ENCODE measurements at places on chromosomes 5 and 9.

DNA sequence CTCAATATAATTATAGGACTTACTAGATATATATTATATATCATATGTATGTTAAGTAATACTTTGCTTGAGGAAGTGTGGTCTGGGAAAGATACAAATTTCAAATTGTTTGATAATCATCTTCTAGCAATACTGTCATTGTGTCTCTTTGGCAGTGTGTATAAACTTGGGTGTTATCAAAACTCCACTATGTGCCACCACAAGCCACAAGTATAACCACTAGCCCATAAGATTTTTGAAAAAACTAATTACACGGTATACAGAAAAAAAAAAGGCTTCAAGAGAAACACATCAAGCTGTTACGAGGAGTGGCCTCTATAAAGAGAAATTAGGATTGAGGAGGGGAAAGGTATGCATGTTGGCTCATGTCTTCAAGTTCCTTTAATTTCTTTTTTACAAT, 44.7 kb upstream of the PCSK5 start:
- DNase-seq, result no peak

DNA sequence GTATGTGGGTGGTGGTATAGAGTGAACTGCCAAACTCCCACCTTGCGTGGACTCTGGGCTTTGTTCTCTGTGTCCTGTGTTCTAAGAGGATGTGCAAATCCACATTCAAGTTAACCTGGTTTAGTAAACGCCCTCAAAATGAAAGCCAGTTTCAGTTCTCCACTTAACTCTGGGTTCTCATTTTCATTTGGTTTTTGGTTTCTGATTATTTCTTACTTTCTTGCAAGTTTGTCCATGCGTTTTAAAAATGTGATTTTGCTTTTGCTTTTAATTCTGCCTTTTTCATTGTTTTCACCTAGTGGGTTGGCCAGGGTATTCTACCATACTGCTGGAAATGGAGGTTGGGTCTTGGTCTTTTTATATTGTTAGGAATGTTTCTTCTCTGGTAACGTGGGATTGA, 38.2 kb downstream of the GALNT10 start:
- DNase-seq, result no peak

GRCh38 chr5:79567926-79568549, 44.2 kb upstream of the TENT2 start:
- peak; percentile 15 for DNase-seq

- no peak for DNase-seq
Measured at GRCh38 chr5:95988877-95989276, 27.2 kb upstream of the ELL2 start.

DNA sequence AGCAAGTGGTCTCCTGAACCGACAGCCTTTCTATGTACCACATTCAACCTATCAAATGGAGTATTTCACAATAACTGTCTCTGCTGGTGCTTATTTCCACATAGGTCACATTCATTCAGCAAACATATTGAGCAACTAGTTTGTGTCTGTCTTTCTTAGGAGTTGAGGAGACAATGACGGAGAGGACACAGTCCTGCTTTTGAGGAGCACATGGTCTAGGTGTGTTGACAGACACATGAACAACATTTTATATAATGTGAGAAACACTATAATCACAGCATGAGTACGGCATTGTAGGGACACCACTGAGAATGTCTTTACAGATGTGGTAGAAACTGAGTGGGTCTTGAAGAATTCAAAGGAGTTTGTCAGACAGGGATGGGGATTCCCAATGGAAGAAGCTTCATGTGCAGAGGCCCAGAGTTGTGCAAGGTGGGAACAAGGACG, 28.5 kb downstream of the NFIL3 start:
- DNase-seq, result peak; percentile 96

DNA sequence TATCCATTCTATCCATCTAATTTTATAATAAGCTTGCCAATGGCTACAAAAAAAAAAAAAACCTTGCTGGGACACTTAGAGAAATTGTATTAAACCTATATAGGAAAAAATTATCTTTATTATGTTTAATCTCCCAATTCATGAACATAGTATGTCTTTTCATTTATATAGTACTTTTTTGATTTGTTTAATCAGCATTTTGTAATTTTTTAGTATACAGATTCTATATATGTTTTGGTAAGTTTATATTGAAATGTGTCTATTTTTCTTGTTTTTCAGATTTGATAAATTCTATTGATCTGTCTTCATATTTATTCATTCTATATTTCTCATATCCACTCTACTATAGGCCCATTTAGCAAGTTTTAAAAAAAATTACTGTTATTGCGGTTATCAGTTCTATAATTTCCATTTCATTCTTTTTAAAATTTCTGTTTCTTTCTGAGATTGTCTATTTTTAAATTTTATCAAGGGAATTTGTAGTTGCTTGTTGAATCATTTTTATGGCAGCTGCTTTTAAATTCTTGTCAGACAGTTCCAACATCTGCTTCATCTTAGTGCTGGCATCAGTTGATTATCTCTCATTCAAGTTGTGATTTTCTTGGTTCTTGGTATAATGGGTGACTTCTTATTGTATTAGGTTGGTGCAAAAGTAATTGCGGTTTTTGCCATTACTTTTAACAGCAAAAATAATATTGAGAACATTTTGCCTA, 170.1 kb upstream of the S1PR3 start:
- DNase-seq, result no peak

DNA sequence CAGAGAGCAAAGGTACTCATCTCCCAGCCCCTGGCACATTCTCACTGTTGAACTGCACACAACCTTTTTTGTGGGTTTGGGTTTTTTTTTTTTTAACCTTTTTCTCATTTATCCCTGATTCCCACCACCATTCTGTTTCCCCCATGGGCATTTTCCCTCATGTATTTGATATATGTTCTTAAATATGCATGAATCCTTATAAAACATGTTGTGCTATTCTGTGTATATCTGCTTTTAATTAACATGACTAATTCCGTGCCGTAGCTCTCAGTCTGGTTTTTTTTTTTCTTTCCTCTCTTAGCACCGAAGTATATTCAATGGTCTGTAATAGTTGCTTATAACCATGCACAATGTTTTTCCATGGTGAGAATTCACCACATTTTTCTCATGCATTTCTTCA, 204.5 kb downstream of the RGS3 start:
- no peak for DNase-seq

DNA sequence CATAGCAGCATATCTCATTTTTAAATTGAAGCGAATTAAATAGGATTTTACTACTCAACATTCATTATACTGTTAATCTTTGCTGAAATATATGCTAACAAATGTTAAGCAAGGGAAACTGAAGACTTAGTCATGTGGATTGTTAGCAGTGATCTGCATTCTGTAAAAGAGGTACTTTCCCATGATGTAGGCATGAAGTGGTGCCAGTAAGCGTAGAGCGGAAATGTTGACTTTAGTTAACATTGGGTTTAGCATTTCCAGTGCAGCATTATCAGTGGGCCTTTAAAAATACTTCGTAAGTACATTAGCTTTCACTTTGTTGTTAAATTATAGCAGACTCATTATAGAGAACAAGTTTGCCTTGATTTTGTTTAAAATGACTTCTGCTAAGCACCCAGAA, 130.3 kb downstream of the CDC42SE2 start:
- peak; percentile 88 for DNase-seq

DNA sequence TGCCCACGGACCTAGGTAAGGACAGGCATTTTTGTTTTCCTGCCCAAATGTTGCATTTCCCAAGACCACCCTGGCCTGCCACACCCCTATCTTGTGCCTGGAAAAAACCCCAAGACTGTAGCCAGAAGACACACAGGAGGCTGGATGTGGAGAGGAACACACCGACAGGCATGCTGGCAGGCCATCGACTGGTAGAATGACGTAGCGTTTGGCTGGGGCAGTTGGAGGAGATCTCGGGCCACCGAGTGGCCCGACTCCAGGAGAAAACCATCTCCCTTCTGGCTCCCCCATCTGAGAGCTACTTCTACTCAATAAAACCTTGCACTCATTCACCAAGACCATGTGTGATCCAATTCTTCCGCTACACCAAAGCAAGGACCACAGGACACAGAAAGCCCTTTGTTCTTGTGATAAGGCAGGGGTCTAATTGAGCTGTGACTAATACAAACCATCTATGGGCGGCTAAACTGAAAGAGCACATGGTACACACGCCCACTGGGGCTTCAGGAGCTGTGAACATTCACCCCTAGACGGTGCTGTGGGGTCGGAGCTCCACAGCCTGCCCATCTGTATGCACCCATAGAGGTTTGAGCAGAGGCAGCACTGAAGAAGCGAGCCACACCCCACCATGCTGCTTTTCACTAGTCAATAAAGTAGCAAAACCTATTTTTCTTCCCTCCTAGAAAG, 38.9 kb upstream of the N4BP3 start:
- no peak for DNase-seq

GRCh38 chr5:35066260-35066795, 18.6 kb upstream of the AGXT2 start:
- DNase-seq, result no peak

DNA sequence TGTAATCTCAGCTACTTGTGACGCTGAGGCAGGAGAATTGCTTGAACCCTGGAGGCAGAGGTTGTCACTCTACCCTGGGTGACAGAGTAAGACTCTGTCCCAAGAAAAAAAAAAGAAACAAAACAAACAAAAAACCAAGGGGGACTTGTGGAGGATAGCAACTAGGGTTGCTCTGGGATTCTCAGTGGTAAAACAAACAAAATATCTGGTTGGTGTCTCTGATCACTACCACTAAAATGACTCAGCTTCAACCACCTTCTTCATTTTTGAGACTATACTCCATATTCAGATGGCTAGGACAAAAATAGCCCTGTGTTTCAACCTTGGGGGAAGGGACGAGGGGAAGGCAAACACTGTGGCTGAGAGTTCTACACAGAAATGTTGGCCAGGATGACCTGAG, 110.3 kb downstream of the ARRDC3 start:
- DNase-seq, result no peak

DNA sequence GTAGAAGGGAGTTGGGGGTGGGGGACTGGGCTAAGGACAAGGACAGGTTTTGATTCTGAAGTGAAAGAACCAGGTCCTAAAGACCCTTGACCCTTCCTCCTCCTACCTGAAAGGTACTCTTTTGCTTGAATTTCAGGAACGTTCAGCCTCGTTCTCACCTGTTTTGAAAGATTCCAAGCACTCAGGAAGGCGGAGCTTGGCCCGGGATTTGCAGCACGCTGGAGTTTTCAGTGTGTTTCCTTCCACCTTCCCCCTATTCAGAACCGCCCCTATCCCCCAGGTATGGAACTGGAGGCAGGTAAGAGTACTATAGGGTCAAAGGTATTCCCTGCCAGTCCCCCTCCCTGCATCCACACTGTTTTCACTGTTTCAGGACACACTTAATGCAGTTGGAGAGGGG, 7.1 kb downstream of the EGR1 start:
- DNase-seq, result no peak

GRCh38 chr5:33867241-33867640, 24.5 kb downstream of the ADAMTS12 start:
- no peak for DNase-seq

- no peak for DNase-seq
Measured at GRCh38 chr5:137405393-137405792, 93.7 kb downstream of the SPOCK1 start.

GRCh38 chr5:82596451-82596850, 318.3 kb upstream of the RPS23 start:
- no peak for DNase-seq

DNA sequence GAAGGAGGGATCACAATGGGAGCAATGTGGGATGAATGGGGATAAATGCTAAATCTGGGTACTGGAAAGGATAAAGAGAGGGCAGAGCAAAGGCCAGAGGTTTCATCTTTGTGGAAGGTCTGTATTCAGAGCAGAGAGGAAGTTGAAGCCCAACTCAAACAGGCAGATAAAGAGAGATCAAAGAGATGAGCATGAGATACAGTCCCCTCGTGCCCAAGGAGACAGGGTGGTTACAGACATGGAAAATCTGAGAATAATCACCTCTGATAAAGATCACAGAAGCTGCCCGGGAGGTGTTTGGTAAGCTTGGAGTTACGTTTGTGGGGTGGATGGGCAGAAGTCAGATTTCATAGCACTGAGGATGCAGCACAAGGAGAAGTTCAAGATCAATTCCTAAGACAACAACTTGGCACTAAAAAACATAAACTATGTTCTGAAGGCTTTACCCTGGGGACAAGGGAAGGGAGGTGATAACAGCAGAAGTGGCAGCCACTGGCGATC, 459 bp upstream of the ERAP2 start:
- no peak for DNase-seq

GRCh38 chr9:78884611-78885150, 587.8 kb downstream of the PSAT1 start:
- DNase-seq, result no peak

- no peak for DNase-seq
Measured at GRCh38 chr9:97721396-97721795, 24.3 kb upstream of the XPA start.

DNA sequence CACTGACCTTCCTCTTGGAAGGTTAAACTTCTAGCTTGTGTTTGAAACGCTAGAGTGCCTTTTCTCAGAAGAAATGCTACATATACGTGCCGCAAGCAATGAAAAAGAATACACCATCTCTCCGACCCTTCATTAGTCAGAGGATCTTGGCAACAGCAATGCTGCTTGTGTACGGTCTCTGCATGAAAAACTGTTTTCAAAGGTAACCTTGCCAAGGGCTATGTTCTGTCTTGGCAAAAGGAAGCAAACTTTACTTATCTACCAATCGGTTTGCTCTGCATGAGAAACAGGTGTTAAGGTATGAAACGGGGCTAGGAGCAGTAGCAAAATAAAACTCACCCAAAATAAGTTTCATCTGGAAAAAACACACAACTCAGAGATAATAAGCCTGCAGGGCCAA, 297.8 kb downstream of the FBXL17 start:
- peak; percentile 52 for DNase-seq

- peak; percentile 1 for DNase-seq
Measured at GRCh38 chr9:103721056-103721455, 373.1 kb upstream of the SMC2 start.

GRCh38 chr9:8781458-8781857, 981.9 kb upstream of the DMAC1 start:
- no peak for DNase-seq

DNA sequence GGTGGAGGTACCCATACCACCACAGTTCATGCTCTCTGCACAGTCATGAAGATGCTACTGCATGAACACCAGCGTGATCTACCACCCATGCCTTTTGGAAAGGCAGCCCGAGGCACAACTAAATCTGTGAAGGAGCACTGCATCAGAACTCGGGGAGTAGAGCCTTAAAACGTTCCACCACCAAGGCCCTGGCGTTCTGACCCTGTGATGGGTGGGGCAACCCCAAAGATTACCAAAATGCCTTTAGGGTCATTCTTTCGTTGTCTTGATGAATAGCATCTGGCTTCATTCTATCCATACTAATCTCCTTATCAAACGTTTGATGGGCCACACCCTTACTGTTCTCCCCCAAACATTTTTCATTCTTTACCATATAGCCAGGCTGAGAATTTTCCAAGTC, 97.9 kb downstream of the ADAMTS6 start:
- DNase-seq, result no peak

DNA sequence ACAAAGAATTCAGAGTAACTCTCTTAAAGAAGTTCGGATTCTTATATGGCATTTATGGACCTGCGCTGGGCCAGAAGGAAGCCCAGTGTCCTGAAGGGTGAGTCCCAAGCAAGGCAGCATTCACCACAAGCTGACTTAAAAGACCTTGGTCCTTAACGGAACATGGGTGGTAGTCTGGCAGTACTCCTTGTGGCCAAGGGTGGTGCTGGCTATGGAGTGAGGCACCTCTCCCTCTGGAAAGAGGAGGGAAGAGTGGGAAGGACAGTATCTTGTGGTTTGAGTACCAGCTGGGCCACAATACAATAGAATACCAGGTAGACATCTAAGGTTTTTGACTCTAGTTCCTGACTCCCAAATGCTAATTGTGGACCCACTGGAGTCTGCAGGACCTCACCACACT, 425.7 kb upstream of the CYLC2 start:
- no peak for DNase-seq
